Fibroblast of skin of left quadriceps (primary cell): ENCODE measurements at places on chromosomes 1 and 21.

GRCh38 chr1:87146986-87147385 is 181.7 kb upstream of the LMO4 start:
- no peak for DNase-seq

GRCh38 chr21:42725416-42725930 is 72.1 kb downstream of the PDE9A start:
- DNase-seq = no peak

GRCh38 chr1:202086579-202087350 is 36.0 kb upstream of the GPR37L1 start:
- no peak for DNase-seq

GRCh38 chr1:212566522-212567479 is 41.8 kb upstream of the ATF3 start:
- DNase-seq = no peak

- DNase-seq = no peak
These were observed 19.7 kb upstream of the GPR52 start for GRCh38 chr1:174428033-174428432.

- DNase-seq = no peak
These were observed 424.4 kb upstream of the NFIA start for GRCh38 chr1:60657926-60658325.

DNA sequence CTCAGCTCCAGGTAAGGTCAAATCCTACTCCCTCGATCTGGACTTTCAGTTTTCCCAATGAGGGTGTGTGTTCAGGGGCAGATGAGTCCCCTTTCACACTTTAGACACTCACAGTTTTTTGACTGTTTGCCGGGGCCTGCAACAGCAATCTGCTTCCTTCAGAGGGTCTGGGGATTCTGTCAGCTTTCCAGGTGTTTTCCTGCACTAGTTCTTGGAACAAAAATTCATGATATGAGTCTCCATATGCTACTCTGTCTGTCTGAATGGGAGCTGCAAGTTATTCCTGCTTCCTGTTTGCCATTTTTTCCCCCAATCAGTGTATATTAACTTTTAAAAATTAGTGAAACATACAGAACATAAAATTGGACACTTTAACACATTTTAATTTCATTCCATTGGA is 24.3 kb downstream of the CYP4B1 start:
- no peak for DNase-seq

DNA sequence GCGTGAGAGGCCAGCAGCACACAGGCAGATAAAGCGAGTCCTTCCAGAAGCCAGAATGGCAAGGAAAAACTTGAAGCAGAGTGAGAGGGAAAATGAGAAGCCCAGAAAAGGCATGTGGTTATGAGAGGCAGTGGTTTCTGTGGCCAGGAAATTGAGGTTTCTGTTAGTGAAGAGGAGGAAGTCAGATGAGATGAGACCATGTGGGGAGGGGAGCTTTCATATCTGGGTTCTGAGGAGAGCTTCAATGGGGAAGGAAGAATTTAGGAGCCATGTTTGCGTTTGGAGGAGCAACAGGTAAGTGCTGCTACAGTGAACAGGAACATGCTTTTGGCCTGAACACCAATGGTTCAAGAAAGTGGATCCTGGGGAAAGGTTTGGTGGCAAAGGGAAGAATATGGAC is 6.1 kb upstream of the CD1A start:
- no peak for DNase-seq

- DNase-seq = no peak
These were observed 499 bp upstream of the SH3GLB1 start for GRCh38 chr1:86703696-86704457.

DNA sequence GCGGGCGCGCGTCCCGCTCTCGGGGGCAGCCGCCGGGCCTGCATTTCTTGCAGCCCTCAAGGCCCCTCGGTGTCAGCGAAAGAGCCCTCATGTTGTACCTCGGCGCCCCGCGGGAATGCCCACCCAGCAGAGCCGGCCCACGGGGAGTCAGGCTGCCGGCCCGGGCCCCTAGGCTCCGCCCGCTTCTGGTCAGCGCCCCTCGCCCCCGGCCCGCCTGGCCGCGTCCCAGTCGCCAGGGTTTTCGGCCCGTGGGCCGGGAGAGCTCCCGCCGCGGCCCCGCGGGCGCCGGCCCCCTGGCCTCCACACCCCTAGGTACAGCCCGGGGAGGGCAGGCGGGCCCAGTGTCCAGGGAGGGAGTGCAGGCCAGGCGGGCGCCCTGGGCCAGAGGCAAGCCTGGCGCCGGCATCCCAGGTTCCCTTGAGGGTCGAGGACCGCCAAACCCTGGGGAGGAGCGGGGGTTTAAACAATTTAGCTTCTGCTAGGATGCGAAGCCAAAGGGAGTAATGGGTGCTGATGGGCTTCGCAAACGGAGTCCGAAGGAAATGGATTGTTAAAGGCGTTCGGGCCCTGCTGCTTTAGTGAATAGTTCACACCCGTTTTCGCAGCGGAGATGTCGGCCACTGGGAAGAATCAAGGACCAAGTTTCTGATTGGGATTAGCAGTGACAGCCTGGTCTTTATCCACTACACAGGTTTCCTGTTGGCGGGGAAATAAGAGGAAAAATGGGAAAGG is 486 bp upstream of the KCNA3 start:
- DNase-seq = no peak

- DNase-seq = no peak
These were observed 19.2 kb upstream of the CLSTN1 start for GRCh38 chr1:9842781-9843575.

GRCh38 chr1:20660363-20660762 is 806 bp downstream of the DDOST start:
- DNase-seq = no peak

- DNase-seq = no peak
These were observed 29.6 kb downstream of the SETD4 start for GRCh38 chr21:36030581-36031189.
